ENCODE measurements at places on chromosomes 13 and 19.

GRCh38 chr19:49690656-49691242 is at the start of gene CPT1C:
Gene CPT1C (plus strand): TSS chr19:49691116. CDS start chr19:49692253, 1,137 bp downstream.
- DNase-seq, result peak; percentile 84

DNA sequence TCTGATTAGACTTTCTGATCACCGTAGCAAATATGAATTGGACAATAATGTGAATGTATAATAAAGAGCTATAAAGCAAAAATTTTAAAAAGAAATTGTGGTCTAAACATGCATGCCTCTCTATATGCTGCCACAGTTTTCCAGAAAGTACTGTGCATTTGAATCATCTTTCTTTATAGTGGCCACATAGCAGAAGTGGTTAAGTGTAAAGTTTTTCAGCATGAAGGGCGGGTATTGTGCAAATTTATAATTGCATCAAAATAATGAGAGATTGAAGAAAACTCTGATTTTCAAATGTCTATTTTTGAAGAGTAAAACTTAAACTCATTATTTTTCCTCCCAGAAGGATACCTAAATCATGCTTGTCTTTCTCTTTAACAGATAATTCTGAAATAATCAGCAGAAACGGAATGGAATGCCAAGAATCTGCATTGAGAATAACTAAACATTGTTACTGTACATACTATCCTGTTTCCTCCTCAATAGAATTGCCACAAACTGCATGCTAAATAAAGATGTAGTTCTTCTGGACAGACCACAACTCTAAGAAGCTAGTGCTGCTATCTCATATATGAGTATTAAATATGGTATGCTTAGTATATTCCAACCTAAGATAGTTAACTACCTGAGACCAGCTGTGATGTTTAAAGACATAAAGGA is 42.9 kb upstream of the RAP2A start:
- DNase-seq, result no peak

GRCh38 chr13:38685431-38685830 is 1.4 kb upstream of the FREM2 start:
- no peak for DNase-seq

- DNase-seq, result no peak
Measured at GRCh38 chr13:59510386-59510785, 653.3 kb downstream of the DIAPH3 start.

- no peak for DNase-seq
Measured at GRCh38 chr13:94925263-94925662, 212.9 kb upstream of the SOX21 start.

DNA sequence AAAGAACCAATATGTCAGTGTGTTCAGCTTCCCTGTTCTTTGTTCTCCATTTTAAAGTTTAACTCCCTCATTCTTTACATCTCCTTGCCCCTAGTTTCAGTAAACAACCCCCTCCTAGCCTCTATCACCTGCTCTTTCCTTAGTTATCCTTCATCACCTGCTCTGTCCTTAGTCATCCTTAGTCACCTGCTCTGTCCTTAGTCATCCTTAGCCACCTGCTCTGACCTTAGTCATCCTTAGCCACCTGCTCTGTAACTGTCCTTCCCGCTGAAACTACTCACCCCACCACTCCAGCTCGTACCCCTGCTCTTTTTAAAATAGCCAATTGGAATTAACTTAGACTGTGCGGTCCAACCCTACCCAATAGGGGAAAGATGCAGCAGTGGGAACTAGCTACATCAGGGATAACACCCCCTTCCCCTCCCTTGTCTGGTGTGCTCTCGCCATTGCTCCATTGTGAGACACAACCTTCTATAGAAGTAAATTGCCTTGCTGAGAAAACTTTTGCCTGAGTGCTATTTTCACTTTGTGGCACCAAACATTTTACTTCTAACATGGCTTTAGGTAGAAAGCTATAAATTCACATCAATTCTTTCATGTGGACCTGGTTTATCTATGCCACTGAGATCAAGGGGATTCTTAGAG is 16.2 kb downstream of the EDNRB start:
- no peak for DNase-seq

DNA sequence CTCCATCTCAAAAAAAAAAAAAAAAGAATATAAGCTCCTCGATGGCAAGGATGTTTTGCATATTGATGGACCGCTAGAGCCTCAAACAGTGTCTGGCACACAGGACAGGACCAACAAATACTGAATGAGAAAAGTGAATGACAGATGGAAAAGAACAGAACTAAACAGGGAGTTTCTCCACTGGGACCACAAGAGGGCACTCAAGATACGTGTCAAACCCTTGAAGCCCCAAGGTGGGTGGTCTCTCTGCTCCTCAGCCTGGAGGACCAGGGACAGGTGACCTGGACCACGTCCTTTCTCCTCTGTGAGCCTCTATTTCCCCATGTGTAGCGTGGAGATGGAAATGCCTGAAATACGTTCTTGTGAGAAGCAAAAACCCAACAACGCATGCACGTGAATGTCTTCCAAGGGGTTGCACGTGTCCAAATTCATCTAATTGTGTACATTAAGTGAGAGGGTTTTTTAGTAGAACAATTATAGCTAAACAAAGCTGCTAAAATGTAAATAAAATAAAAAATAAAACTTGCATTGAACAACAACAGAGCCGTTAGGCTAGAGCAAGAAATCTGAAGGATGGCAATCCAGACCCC is 5.7 kb upstream of the CDC42EP5 start:
- peak; percentile 58 for DNase-seq

GRCh38 chr19:50556282-50557008 is 11.8 kb downstream of the LRRC4B start:
- peak; percentile 98 for DNase-seq

DNA sequence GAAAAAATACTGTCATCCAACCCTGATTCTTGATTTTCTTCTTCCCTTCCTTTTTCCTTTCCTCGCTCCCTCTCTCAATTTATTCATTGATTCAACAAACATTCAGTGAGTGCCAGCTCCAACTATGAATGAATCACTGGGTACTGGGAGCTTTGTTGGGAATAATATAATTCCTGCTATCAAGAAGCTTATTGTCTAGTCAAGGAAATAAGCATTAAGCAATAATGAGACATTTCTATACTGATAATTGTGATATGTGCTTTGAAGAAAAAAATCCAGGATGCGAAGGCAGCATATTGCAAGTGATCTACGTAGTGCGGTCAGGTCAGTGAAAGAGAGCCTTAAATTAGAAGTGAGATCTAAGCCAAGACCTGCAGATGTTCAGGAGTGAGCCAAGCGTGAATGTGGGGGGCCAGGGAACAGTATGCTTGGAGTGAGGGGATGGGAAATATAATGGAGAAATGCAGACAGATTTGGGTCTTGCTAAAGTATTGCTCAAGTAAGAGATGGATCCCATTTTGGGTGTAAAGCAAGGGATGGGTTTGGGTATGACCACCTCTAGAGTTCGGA is 253.5 kb downstream of the LHFPL6 start:
- DNase-seq, result no peak

GRCh38 chr13:110006304-110006703 is 219.9 kb upstream of the IRS2 start:
- no peak for DNase-seq

GRCh38 chr19:22354665-22355064 is 67.5 kb downstream of the ZNF98 start:
- DNase-seq, result no peak

DNA sequence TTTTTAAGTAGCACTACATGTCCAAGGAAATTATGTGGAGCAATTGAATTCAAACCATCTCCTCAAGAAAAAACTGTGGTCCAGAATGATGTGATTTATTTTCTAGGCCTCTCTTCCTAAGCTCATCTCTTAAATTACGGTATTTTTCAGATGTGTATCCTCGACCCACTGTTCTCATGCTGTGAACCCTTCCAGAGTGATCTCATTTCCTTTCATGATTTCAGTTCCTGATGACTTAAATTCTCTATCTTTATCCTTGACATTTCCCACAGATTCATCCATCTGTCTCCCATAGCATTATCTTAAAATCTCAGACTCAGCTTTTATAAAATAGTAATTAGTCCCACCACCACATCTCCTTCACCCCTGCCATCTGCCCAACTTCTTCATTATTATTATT is 117.6 kb upstream of the SPRY2 start:
- DNase-seq, result no peak

DNA sequence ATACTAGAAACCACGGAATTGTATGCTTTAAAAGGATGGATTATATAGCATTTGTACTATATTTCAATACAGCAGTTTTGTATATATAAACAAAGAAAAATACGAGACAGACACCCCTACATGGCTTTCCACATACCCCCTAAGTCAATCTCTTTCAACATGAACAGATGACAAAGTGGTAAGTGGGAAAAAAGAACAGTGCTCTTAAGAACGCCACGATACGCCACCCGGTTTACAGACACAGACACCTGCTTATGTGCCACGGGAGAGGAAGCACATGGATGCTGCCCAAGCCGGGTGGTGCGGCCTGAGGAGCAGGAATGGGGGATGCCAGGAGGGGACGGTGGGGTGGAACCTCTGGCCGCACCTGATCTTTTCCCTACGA is 8.1 kb downstream of the CAPS start:
- no peak for DNase-seq

DNA sequence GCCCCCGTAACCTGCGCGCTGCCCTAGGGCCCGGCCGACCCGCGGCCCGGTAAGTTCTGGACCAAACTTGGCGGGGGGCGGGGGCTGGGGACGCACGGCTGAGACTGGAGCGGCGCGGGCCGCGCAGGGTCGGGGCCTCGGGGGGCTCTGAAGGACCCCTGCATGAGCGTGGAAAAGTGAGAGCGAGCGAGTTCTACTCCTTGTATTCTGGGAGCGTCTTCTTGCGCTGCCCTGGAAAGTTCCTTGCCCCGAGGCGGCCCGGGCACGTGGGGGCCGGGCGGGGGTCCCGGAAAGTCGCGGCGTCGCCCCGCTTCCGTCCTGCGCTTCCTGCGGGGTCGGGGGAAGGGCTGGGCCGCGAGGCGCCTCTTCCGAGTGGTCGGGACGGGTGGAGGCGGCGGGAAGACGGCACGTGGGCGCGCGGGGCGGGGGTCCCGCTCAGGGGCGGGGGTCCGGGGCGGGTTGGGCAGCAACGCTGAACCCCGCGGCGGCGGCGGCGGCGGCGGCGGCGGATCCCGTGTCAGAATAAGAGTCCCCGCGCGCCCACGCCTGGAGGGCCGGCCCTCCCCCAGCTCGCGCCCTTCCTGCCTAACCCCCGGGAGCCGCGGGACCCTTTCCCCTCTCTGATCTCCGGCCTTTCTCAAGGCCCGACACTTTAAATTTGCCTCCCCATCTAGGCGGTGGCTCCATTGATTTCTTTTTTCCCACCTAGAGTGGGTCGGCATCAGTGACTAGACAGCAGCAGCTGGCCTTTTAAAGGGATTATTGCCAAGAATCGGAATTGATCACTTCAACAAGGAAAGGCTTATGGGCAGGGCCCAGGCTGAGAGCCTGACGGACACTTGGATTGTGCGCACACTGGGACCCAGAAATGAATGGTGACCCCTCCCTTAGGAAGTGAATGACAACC is 749 bp downstream of the GATAD2A start:
- peak; percentile 51 for DNase-seq

DNA sequence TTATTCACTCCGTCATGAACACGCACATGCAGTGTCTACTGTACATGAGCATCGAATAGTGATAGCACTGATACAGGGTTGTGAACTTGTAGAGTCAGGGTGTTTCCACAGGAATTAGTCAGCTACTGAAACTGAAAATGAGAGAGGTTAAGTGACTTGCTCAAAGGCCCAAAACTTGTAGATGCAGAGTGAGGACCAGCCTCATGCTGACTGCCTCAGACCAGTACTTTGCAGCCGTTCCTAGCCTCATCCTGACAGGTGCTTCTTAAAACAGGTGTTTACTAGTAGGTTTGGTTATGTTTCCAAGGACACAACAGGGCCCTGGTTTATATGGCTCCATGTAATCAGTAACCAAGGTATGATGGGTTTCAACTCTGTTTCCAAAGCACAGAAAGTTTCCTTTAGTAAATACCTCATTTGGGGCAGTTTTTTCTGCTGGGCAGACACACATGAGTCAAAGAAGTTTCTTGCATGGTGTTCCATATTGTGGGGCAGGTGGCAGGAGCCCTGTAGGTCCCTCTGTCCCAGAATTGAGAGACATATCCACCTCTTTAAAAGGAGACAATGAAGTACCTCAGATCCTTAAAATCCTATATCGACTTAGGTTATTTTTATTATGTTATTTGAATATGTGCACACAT is 16.0 kb downstream of the FGF9 start:
- DNase-seq, result no peak

DNA sequence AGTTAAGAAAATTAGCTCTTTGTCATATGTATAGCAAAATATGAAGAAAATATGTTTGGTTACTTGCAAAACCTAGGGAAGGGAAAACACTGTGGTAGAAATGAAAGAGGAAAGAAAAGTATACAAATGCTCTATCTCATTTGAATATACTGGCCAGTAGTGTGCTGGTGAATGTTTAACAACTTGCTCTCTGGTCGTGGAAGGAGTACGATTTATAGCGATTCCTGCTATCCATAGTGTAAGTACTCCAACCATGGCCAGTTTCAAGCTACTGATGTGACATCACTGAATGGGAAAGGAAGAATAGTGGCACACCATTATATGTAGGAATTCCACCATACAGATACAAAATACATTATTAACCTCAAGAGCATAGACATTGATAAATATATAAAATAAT is 9.3 kb downstream of the BORA start:
- no peak for DNase-seq

DNA sequence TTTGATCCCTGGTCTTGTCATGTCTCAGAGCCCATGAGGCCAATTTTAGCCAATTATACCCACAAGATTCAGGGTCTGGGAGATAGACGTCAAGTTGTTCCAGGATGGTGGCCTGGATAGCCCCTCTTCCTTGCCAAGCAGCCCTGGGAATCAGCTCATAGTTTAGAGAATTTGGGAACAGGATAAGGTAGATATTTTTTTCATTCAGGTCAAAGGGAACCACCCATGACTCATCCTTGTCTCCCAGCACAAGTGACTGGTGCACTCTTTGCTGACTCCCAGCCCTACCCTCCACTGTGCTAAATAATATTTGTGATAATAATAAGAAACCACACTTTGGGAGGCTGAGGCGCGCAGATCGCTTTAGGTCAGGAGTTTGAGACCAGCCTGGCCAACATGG is 17.1 kb upstream of the S1PR4 start:
- no peak for DNase-seq

GRCh38 chr13:27125357-27126282 is 46.0 kb downstream of the USP12 start:
- no peak for DNase-seq

- no peak for DNase-seq
Measured at GRCh38 chr19:55696301-55697068, 21.5 kb downstream of the EPN1 start.

DNA sequence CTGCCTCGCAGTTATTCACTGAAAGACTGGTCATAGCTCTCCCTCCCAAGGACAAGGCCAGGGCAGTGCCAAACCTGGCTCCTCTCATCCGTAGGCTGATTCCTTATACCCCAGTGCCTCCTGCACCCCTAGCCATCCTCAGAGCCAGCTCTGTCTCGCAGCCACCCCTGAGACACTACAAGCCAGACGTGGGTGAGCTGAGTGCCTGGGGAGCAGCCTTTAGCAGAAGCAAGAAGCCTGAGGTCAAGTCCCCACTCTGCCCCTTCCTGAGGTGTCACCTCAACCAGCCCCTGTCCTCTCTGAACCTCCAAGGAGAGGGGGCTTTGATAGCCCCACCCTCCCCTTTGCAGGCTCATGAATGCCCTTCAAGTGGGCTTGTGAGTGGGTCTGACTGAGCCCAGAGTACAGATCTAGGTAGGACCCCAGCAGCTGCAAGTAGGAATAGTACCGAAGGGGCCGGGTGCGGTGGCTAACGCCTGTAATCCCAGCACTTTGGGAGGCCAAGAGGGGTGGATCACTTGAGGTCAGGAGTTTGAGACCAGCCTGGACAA is 14.8 kb upstream of the AKAP8L start:
- no peak for DNase-seq

- DNase-seq, result peak; percentile 47
Measured at GRCh38 chr19:45638930-45639729, at the start of gene EML2. Gene EML2 (minus strand): TSS chr19:45639397. CDS start chr19:45639376, 21 bp downstream.

GRCh38 chr13:110853235-110853721 is 61.6 kb downstream of the ANKRD10 start:
- DNase-seq, result no peak

All from neural crest cell (in vitro differentiated cells).